Neural progenitor cell (in vitro differentiated cells): ENCODE measurements at places on chromosomes 4 and X.

DNA sequence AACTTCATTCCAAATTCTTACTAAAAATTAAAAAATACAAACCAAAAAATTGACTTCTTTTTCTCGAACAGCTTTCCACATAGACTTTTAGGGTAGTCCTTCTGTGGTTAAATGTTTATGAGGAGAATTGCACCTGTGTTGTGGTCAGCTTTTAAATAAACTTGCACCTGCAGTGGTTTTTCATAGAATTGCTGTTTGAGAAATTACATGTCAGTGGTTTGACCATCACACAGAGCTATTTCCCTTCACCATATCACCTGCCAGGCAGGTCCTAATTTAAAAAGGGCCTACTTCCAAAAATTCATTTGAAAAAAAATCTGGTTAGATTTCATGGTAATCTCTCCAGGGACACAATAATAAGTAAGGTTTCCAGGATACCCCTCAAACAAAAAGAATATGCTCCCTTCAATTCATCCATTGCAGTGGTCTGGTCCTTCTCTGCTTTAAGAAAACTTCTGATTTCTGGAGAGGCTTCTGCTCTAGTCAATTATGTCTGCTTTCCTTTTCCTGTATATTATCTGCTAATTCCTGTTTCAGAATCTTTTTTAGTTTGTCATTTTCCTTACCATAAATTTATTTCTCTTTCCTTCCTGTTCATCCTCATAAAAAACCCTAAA, 9.8 kb upstream of the UTP3 start:
- no peak for DNase-seq
- no peaks in the 10 kb centered on the region for H3K27me3 ChIP-seq
- no peaks in the 10 kb centered on the region for H3K4me1 ChIP-seq
- no peak overlapping the region for H3K27ac ChIP-seq

GRCh38 chrX:101080326-101081124, 1.8 kb downstream of the TMEM35A start:
- no peaks in the 10 kb centered on the region for H3K36me3 ChIP-seq
- no peak for DNase-seq
- H3K4me3 ChIP-seq: peak overlapping the region; percentile 79
- no peaks in the 10 kb centered on the region for H3K27me3 ChIP-seq
- no peak overlapping the region for H3K27ac ChIP-seq

DNA sequence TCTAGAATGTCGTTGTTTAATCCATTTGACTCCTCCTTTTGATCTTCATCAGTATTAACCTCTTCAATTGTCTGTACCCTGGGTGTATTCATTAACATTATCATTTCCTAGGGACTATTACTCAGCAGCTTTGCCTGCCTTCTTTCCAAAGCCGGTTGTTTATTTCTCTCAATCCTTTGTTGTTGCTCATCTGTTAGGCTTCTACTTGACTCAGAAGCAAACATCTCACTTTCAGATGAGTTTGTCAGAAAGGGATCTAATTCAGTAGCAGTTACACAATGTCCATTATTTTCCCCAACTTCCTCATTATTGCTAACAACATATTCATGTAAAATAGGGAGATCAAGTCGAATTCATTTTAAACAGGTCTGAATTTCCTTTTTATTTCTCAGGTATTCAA, 22.1 kb upstream of the HSD17B10 start:
- no peaks in the 10 kb centered on the region for H3K27me3 ChIP-seq
- H3K4me1 ChIP-seq: no peaks in the 10 kb centered on the region
- H3K36me3 ChIP-seq: no peaks in the 10 kb centered on the region
- H3K4me3 ChIP-seq: no peak overlapping the region
- no peak overlapping the region for H3K27ac ChIP-seq

DNA sequence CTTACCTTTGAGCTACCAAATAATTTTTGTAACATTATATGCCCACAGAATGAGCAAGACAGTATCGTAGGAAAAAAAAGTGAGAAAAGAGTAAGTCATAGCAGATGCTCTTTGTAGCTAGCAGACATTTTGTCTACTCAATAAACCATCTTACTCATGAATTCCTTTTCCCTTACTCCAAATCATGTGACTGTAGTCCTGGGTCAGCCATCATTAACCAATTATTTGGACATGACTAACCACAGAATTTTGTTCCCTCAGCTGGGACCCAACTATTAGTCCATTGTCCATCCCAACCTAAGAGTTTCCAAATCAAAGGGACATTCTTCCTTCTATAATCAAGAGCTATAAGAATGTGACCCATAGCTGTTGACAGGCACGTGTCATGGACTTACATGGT, 11.4 kb downstream of the UBE2D3 start:
- DNase-seq: no peak
- no peaks in the 10 kb centered on the region for H3K27me3 ChIP-seq
- no peak overlapping the region for H3K4me3 ChIP-seq
- H3K36me3 ChIP-seq: peaks cover 4% of the 10 kb centered on the region

DNA sequence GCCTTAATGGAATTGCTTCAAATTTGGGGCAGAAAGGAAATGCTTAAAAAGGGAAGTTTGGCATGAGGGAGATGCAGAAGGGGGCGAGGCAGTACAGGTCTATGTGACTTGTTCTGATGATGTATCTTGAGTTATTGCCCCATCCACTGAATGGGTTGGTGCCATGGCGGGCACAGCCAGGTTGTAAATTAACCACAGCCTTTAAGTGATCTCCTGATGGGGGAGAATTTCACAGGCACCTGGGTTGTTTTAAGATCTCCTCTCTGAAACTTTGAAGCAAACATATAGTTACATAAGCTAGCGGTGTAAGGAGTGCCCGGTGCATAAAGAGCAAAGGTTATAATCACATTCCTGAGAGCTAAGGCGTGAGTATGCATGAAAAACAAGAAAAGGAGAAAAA, 37.0 kb downstream of the NPY5R start:
- no peak overlapping the region for H3K4me3 ChIP-seq
- no peaks in the 10 kb centered on the region for H3K36me3 ChIP-seq
- no peaks in the 10 kb centered on the region for H3K27me3 ChIP-seq
- no peak overlapping the region for H3K27ac ChIP-seq
- H3K4me1 ChIP-seq: no peaks in the 10 kb centered on the region

DNA sequence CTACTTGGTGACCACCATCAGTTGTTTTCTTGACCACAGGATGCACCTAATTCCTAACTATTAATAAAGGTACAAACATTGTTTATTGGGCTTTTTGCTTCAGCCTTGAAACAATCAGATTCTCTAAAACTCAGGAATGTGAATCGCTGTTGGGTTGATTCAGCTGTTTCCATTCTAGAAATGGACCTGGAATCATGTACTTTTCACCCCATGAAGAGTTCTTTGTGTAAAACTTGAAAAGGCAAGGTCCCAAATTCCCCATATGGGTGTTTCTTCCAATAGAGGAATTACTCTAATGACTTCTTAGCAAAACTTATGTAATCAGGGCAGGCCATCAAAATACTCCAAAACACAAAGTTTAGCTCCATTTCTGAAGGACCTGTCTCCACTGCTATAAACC, 7.4 kb downstream of the AFAP1 start:
- H3K27ac ChIP-seq: no peak overlapping the region
- DNase-seq: no peak

- DNase-seq: no peak
- H3K27me3 ChIP-seq: no peaks in the 10 kb centered on the region
- H3K4me1 ChIP-seq: no peaks in the 10 kb centered on the region
- H3K36me3 ChIP-seq: no peaks in the 10 kb centered on the region
- no peak overlapping the region for H3K4me3 ChIP-seq
- H3K27ac ChIP-seq: no peak overlapping the region
Observed at GRCh38 chrX:32293962-32294700, 917.2 kb downstream of the DMD start.

DNA sequence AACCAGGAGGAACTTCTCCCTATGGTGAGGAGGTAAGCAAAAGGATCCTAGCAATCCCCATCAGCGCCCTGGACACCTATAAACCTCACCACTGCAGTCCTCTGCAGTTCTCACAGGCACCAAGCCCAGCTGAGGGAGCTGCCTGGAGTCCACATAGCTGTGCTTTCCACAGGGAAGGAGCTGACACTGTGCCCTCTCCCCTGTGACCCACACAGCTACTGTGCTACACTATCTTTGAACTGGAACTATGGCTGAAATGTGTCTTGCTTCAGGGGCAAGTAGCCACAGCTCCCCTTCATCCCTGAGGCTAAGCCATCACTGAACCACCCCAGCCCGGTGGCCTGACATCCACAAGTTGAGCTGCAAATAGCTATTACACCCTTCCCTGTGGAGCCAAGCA, 208.5 kb upstream of the RPL34 start:
- no peaks in the 10 kb centered on the region for H3K36me3 ChIP-seq
- H3K27ac ChIP-seq: no peak overlapping the region
- peaks cover 12% of the 10 kb centered on the region for H3K4me1 ChIP-seq
- H3K4me3 ChIP-seq: no peak overlapping the region
- H3K27me3 ChIP-seq: no peaks in the 10 kb centered on the region
- no peak for DNase-seq

- no peak overlapping the region for H3K27ac ChIP-seq
- no peaks in the 10 kb centered on the region for H3K27me3 ChIP-seq
- H3K36me3 ChIP-seq: no peaks in the 10 kb centered on the region
- H3K4me1 ChIP-seq: peaks cover 8% of the 10 kb centered on the region
- no peak for DNase-seq
- no peak overlapping the region for H3K4me3 ChIP-seq
Observed at GRCh38 chrX:133364196-133364595, 51.1 kb downstream of the GPC4 start.

DNA sequence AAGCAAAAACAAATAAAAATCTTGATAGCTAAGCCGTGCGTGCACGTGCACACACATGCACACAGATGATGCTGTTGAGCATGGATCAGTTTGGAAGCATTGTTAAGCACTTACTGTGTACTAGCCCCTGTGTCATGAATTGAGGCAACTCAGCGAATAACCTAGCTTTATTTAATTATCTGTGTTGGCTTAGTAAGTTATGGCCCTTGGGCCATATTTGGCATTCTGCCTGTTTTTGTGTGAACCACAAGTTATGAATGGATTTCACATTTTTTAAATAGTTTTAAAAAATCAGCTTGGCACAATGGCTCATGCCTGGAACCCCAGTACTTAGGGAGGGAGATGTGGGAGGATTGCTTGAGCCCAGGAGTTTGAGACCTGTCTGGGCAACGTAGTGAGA, 113.6 kb upstream of the CBLL2 start:
- no peak overlapping the region for H3K4me3 ChIP-seq
- no peaks in the 10 kb centered on the region for H3K4me1 ChIP-seq
- H3K27me3 ChIP-seq: no peaks in the 10 kb centered on the region
- DNase-seq: no peak
- H3K27ac ChIP-seq: no peak overlapping the region

DNA sequence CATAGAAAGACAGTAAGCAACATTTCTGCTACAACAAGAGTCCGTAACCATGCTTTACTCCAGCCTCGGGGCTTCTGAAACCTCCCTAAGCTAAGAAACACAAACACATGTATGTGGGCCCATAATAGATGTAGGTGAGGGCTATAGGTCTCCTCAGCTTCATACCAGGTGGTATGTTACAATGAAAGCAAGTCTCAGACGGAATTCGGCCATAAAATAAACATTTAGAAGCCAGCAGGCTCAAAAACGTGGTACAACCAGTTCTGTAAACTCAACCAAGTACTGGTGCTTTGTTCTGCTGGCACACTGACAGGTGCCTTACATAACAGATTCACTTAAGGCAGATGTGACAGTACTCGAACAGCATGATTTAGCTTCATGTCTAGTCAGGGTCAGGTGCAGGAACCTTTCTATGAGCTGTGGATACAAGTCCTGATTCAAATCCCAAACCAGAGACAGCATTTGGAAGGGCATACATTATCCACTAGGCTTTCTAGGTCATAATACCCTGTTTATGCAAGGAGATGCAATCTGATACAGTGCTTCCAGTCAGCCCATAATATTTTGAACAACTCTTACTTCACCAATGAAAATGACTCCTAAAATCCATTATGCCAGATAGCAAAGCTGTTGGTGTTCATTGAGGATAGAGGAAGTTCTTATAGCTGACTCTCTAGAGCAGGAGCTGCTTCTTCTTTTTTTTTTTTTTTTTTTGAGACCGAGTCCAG, 113.8 kb upstream of the ENPP6 start:
- no peak overlapping the region for H3K4me3 ChIP-seq
- no peaks in the 10 kb centered on the region for H3K4me1 ChIP-seq
- no peak for DNase-seq
- H3K27me3 ChIP-seq: no peaks in the 10 kb centered on the region

DNA sequence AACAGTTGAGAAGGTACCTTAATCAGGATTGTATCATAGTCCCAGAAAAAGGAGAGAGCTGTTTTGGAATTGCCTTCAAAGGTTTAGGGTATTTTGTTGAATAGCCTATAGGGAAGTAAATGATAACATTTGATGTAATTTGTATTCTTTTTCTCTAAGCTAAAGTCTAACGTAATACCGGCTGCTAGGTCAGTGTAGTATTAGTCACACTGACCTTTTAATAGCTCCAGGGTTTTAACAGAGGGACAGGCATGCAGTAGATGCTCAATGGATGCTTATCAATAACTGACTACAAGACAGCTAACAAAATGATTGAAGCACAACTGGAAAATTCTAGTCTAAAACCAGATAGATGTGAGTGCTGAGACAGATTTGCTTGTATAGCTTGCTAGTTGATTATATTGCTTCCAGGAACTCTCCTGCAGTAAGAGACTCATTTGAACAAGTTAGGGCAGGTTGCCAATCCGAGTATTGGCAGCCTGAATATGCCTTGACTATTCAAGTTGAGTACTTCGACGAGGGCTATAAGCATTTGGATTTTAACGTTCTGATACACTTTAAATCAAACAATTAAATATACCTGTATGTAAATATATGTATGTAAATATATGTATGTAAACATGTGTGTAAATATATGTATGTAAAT, 16.5 kb upstream of the PNPLA4 start:
- H3K27ac ChIP-seq: no peak overlapping the region
- DNase-seq: no peak
- H3K4me3 ChIP-seq: no peak overlapping the region
- no peaks in the 10 kb centered on the region for H3K27me3 ChIP-seq
- no peaks in the 10 kb centered on the region for H3K4me1 ChIP-seq
- no peaks in the 10 kb centered on the region for H3K36me3 ChIP-seq

DNA sequence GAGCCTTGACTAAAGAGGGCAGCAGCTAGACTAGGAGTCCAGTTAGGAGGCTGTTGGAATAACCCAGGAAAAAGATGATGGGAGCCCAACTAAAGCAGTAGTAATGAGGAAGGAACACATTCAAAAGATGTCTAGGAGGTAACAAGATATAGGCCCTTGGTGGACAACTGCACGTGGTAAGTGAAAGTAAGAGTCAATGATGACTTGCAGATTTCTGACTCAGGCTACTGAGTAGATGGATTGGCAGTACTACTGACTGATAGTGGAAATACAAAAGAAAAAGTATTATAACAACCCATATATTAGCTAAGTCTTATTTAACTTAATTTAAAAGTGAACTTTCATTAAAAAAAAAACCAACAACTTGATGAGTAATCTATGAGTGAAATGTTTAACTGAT, 74.0 kb downstream of the PAK3 start:
- H3K36me3 ChIP-seq: no peaks in the 10 kb centered on the region
- H3K27ac ChIP-seq: no peak overlapping the region
- H3K4me3 ChIP-seq: no peak overlapping the region

DNA sequence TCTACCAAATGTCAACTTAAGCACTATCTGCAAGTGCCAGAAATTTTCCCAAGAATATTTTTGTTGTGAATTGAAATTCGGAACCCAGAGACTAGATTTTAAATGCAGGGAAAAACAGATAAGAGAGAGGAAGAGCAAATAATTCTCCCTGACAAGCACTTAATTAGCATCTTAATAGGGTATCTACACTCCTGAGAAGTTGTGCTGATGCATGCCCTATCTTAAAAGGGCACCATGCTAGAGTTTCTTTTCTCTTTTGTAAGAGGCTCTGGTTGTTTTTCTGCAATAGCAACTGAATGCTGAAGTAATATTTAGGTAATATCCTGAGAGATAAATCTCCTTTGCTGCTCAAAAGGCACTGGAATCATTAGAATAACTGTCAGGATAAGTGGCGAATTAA, 139.9 kb upstream of the UGT8 start:
- H3K27me3 ChIP-seq: no peaks in the 10 kb centered on the region
- no peak overlapping the region for H3K27ac ChIP-seq
- no peak overlapping the region for H3K4me3 ChIP-seq
